ENCODE measurements at places on chromosomes 5 and 9.

GRCh38 chr5:7464182-7464581 lies 68.2 kb downstream of the ADCY2 start:
- no peak for DNase-seq

DNA sequence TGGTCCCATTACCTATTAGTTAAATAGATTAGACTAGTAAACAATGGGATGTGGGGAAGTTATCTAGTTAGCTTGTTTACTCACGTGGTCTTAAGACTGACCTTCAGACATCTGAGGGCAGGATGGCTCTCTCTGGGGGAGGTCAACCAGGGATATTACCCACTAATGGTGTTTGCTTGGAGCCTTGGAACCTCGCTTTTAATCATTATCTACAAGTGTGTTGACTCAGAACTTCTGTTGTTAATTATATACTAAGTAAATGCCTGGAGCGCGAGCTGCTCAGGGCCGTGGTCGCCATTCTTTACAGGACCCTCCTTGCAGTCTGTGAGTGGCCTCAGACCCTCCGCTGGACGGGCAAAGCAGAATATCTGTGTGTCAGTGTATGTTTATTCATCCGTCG lies 48.5 kb upstream of the ZNF354A start:
- DNase-seq = no peak

DNA sequence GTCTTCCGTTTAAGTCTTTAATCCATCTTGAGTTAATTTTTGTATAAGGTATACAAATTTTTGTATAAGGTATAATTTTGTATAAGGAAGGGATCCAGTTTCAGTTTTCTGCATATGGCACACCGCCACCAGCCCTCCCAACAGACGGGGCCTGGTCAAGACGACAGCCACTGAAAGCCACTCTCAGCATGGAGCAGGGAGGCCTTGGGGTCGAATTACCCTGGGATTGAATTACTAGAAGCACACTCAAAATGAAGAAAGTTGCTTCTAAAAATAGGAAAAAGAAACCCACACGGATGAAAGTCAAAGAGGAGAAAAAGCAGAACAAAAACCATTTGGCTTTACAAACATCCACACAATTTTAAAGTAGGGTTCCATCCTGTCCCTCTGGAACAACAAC lies 586.2 kb upstream of the ADAMTS16 start:
- no peak for DNase-seq

DNA sequence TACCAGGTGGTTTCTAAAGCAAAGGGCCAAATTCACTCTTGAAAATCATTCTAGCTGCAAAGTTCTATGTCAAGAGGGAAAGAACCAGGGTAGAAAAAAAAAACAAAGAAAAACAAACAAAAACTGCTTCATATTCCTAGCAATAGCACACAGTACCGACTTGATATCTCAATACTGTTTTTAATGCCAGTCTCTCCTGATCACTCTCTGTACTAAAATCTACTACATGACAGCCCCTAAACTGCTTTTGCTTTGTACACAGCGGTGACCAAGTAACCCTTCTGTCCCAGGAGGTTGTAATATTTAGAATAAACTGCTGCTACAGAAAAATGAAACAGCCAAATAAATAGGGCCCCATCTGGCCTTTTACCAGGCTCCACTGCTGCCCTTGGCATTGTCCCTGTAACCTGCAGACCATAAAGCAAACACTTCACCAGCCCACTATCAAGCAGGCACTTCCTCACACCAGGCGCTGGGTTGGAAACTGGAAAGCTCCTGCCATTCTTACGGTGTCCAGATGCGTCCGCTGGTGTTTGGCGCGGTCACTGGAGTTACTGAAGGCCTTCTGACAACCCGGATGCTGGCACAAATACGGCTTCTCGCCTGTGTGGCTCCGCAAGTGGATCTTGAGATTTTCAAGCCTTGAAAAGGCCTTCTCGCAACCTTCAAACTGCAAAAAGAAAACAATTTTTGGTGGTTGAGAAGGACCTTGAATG lies 363.2 kb downstream of the GLIS3 start:
- no peak for DNase-seq

- no peak for DNase-seq
Measured at GRCh38 chr5:55714749-55715148, 2.6 kb upstream of the SLC38A9 start.

Measured in anterior cingulate cortex (tissue), 58 donors.